ENCODE measurements at places on chromosomes 12 and 14.

DNA sequence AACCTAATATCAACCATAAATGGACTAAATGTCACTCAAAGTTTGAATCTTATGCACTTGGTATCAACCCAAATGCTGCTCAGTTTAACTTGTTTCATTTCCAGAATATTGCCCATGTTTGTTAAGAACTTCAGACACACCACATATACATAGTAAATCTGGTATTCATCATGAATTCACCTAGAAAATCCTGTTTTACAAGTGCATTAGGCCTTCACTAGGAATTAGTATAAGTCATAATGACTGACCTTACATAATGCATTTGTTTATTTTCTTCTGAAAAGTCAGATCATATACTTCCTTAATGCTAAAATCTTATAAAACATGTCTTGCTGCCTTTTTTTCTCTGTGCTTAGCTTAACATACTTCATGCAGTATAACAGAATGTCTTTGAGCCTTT is 66.1 kb downstream of the ABCD2 start:
- DNase-seq: no peak

DNA sequence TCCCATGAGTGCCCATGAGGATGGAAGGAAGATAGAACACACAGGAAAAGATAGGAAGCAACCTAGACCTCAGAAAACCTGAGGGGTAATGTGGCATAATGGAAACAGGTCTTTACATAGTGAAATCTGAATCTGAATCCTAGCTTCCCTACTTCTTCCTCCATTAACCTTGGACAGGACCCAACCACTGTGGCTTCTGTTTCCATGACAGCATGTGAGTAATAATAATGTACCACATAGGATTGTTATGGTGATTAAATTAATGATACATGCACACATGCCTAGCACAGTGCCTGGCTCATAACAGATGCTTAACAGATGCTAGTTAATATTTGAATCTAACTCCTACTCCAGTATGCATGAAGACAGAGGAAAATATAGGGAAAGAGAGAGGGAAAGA is 11.2 kb downstream of the TTC9 start:
- DNase-seq: no peak

DNA sequence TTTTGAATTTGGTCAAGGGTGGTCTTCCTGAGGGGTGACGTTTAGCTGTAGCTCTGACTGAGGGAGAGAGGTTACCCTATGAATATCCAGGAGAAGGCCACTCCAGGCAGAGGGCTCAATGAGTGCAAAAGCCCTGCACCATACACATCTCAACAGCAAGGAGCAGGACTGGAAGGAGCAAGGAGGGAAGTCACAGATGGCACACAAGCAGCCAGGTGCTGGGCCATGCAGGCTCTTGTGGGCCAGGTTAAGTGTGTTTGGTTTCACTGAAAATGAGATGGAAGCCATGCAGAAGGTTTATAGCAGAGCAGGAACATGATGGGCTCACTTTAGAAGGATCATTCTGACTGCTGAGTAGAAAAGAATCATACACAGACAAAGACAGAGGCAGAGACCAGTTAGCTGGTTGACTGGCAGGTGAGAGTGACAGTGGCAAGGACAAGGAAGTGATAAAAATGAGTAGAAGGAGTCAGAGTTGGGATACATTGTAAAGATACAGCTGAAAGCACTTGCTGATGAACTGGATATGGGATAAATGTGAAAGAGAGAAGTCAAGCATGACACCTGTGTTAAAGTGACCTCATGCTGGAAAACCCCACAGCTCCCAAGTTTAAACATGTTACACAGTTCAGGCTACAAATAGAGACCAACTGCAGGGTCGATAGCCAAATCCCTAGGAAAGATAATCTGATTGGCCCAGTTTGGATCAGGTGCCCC is 81.2 kb downstream of the PRKD1 start:
- DNase-seq: no peak

DNA sequence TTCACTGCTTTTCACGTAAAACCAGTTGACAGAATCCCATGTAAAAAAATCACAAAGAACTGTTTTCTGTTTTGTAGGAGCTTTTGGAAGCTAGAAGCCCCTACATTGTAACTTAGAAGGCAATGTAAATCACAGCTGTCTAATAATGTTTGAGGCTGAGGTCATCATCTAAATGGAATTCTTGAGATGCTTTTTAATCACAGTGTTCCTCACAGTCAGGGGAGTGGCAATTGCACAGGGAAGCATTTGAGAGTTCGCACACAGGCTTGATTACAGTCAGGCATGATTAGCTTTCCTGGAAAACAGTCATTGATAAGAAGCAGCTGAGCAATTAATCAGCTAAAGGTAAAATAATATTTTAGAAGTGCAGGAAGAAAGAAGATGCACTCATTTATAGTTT is 2.9 kb downstream of the SLC17A8 start:
- no peak for DNase-seq

DNA sequence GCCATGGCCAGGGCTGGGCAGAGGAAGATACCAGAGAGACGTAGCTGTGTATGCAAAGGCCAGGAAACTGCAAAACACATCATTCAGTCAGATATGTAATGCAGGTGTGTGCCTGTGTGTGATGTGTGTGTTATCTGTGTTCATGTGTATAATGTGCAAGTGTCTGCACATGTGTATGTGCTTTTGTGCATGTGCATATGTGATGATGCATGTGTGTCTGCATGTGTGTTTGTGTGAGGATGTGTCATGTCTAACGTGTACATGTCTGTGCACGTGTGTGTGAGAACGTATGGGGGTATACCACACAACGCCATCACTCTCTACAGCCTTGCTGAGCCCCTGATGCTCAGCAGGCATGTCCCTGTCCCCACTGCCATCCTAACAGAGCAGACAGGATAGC is 9.7 kb downstream of the DIO3 start:
- DNase-seq: no peak

DNA sequence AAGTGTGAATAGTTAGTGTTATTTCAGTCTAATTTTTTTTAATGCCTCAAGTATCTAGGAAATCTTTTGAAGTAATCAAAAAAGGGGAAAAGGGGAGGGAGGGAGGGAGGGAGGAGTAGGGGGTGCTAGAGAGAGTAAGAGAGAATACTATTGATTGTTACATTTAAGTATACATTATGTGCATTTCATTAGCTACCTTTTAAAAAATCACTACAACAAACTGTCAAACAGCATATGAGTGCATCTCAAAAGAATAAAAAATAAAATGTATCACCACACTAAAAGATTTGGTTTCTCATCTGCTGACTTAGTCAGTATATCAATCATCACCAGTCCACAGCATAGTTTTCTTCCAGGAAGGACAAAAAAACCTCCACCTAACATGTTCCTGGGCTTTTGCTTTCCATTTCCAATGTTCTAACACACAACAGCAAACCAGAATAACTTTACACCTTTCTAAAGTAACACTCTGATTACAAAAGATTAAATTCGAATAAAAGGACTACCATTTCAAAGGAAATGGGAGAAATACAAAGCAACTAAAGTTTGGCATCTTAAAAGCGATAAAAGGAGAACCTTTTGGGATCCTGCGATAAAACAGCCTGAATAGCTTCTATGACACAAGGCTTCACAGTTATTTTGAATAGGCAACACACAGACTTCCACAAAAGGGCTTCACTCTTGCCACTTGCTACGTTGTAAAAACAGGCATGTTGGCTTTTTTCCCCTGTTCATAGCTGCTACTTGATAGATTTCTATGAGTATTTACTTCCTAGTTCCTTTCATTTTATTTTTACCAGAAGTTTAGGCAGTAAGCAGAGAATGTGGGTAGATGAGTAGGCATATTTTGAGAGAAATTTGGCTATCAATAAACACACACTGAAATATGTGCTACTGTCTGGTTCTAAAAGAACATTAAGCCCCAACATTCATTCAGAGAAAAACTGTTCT is 160.9 kb downstream of the EPS8 start:
- no peak for DNase-seq

GRCh38 chr14:101047326-101047725 is 143.8 kb upstream of the RTL1 start:
- DNase-seq: no peak
